ENCODE measurements at places on chromosomes 16 and 17. TPM values are rescaled to one million over a fixed set of nuclear protein-coding genes. Genes with fewer than 3 reads are reported as not detected.

Gene HEATR9
- total RNA-seq: not detected

Gene TP53TG3B
- not detected for total RNA-seq

Gene NT5C3B
- 64.6 TPM for total RNA-seq

Gene TMEM204
- 60.6 TPM for total RNA-seq

Gene MAPT
- 0.19 TPM for total RNA-seq

Gene BCO1
- total RNA-seq: not detected

Gene RBFOX1
- total RNA-seq: not detected

Gene NPIPB2
- 3.7 TPM for total RNA-seq

Gene TP53I13
- total RNA-seq: 33.9 TPM

Gene CLEC19A
- total RNA-seq: not detected

Gene CD300E
- not detected for total RNA-seq

Gene ZNF205
- 13.6 TPM for total RNA-seq

Gene PRAC1
- total RNA-seq: not detected

Gene KRT27
- not detected for total RNA-seq

Gene SLC35G6
- not detected for total RNA-seq

Gene RRN3
- 29.1 TPM for total RNA-seq

Gene AANAT
- not detected for total RNA-seq

Gene ZNF385C
- total RNA-seq: not detected

Gene DNAH2
- total RNA-seq: 0.13 TPM

Gene CDH13
- total RNA-seq: 95.3 TPM

Gene PRR15L
- total RNA-seq: not detected

Gene GRIN2C
- not detected for total RNA-seq

Gene SULT1A1
- 7.5 TPM for total RNA-seq

Gene KRTAP9-8
- not detected for total RNA-seq

Gene SOX9
- total RNA-seq: 3.0 TPM

Gene KRTAP4-4
- total RNA-seq: not detected

Gene VWA3A
- not detected for total RNA-seq

Gene KRTAP1-5
- not detected for total RNA-seq

Gene HS3ST3A1
- 1.5 TPM for total RNA-seq

Gene C16orf96
- total RNA-seq: not detected

Gene GGT6
- not detected for total RNA-seq
